BJ (cell line): ENCODE measurements at places on chromosomes 1 and 21.

- DNase-seq = no peak
Measured at GRCh38 chr1:41474490-41475271, 9.8 kb downstream of the EDN2 start.

DNA sequence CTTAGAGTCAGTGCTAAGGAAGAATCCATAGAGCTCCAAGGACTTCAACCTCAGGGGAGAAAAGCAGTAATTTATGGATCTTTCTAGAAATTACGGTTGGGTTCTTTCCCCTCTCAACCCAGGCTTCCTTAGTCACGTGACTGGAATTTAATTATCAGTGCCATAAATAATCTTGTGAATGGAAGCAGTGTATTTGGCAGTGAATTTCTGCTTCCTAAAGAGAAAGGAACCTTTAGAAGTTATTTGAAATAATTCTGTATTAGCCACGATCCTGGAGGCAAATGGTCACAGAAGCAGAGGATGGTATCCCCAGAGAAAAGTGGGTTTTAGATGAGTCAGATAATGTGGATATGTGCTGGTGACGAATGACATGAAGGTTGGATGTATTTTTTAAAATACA lies 89.6 kb downstream of the NFIA start:
- DNase-seq = no peak

GRCh38 chr1:215651867-215652266 lies 84.8 kb downstream of the KCTD3 start:
- DNase-seq = no peak

- no peak for DNase-seq
Measured at GRCh38 chr21:25557180-25557579, 50.1 kb downstream of the MRPL39 start.

- DNase-seq = no peak
Measured at GRCh38 chr1:246372559-246372958, 134.5 kb downstream of the SMYD3 start.

DNA sequence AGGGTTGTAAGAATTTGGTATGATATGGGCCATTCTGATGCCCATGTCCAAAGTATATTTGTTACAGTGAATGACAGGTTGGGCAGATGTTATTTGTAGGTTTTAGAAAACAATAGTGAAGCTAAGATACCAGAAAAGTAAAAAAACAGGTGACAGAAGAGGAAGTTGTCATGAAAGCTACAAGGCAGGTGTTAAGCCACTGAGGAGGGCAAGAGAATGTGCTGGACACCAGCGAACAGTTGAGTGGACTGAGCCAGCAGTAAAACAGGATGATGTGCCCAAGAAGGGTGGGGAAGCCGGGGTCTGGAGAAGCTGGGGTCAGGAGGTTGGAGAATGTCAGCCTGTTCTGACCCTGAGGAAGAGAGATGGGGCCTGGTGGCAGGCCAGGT lies 83.3 kb downstream of the DTL start:
- no peak for DNase-seq

DNA sequence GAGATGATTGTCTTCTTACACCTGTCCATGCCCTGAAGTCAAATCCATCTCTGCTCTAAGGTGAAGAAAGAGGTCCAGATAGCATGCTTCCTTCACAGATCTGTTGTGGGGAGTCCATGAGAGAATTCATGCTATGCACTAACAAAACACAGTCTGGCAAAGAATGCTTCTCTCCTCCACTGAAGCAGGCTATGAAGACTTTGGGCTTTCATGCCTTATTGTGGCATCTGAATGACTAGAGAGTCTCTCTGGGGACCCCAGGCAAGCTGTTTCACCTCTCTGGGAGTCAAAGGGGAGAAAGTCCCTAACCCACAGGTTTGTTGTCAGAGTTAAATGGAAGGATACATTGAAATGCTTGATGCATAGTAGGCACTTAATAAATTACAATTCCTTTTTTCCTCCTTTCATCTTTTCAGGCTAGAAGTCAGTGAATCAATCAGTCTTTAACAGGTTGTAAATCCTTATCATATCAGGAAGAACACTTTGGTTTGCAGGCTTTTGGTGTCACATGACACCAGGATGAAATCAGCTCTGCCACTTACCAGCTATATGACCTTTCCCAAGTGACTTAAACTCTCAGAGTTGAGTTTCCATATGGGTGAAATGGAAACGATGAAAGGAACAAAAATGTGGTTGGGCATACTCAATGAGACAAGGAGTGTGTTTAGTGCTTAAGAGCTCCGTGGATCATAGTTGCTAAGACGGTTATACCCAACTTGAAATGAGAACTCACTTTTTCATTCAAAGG lies 200.1 kb upstream of the DAB1 start:
- DNase-seq = no peak

GRCh38 chr21:20943561-20943997 lies 54.6 kb upstream of the NCAM2 start:
- no peak for DNase-seq

DNA sequence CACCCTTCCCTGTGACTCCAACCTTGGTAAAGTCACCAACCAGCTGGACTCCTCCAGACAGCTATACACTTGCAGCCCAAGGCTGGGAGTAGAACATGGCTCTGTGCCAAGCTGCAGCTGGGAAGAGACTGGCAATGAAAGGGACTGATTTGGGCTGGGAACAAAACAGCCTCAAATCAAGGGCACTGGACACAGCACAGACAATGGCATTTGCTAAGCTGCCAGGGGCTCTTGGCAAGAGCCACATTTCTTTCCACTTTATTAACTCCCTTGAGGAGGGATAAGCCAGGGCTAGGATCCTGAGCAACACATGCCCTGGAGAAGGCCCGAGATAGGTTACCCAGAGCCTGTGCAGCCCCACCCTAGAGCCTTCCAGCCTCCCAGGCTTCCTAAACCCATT lies 12.0 kb downstream of the SYT11 start:
- DNase-seq = no peak

- no peak for DNase-seq
Measured at GRCh38 chr1:186514367-186514766, 53.5 kb upstream of the PDC start.
